Right renal cortex interstitium (tissue), 3 donors: ENCODE measurements at places on chromosomes 6 and 20. TPM values are rescaled to one million over a fixed set of nuclear protein-coding genes. Genes with fewer than 3 reads are reported as not detected.

PAK5 gene
- polyA plus RNA-seq, result 0.49 TPM

PPT2 gene
- 32.0 TPM for polyA plus RNA-seq

SPDEF gene
- polyA plus RNA-seq, result not detected

GABRR1 gene
- 1.4 TPM for polyA plus RNA-seq

MOCS1 gene
- polyA plus RNA-seq, result 10.3 TPM

C20orf141 gene
- 0.17 TPM for polyA plus RNA-seq

EEF1A2 gene
- polyA plus RNA-seq, result 0.79 TPM

NSFL1C gene
- polyA plus RNA-seq, result 100 TPM

PRKN gene
- polyA plus RNA-seq, result 8.3 TPM

HLA-DPA1 gene
- 14.2 TPM for polyA plus RNA-seq

ARMH2 gene
- not detected for polyA plus RNA-seq

TIAM2 gene
- polyA plus RNA-seq, result 19.5 TPM

BPI gene
- 0.44 TPM for polyA plus RNA-seq

TNXB gene
- polyA plus RNA-seq, result 2.7 TPM

GLP1R gene
- polyA plus RNA-seq, result 0.65 TPM

TMC2 gene
- 0.18 TPM for polyA plus RNA-seq

CLPSL1 gene
- 0.94 TPM for polyA plus RNA-seq

DYNLT2 gene
- polyA plus RNA-seq, result 8.1 TPM

OR11A1 gene
- polyA plus RNA-seq, result not detected

PRSS16 gene
- polyA plus RNA-seq, result 0.21 TPM

PDE10A gene
- polyA plus RNA-seq, result 20.4 TPM

LAMA2 gene
- polyA plus RNA-seq, result 36.7 TPM

RIPPLY2 gene
- polyA plus RNA-seq, result not detected

MBOAT1 gene
- 22.2 TPM for polyA plus RNA-seq

HLA-DOA gene
- polyA plus RNA-seq, result 5.3 TPM

SIRPD gene
- not detected for polyA plus RNA-seq

ZSCAN16 gene
- polyA plus RNA-seq, result 15.0 TPM

VSTM2L gene
- polyA plus RNA-seq, result 1.3 TPM

HLA-DRB1 gene
- 71.5 TPM for polyA plus RNA-seq

CCDC170 gene
- 2.8 TPM for polyA plus RNA-seq

HACE1 gene
- polyA plus RNA-seq, result 23.9 TPM

NRSN1 gene
- polyA plus RNA-seq, result 0.15 TPM

TTBK1 gene
- 0.29 TPM for polyA plus RNA-seq

KHDC1L gene
- not detected for polyA plus RNA-seq

NOTCH4 gene
- 13.2 TPM for polyA plus RNA-seq
